ENCODE measurements at places on chromosomes 11 and 22.

DNA sequence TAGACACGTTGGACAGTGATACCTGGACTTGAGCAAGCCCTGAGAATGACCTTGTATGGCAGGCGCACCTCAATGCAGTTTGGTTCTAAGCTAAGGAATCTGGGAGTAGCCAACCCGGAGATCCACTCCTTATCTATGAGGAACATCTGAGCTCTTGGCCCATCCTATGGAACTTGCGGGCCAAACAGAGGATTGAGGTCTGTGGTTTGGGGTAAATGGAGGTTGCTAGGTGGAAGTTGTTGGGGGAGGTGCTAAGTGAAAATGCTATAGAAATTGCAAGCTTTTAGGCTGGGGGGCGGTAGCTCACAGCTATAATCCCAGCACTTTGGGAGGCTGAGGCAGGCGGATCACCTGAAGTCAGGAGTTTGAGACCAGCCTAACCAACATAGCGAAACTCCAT is 8.9 kb downstream of the GDPD5 start:
- no peak for DNase-seq

DNA sequence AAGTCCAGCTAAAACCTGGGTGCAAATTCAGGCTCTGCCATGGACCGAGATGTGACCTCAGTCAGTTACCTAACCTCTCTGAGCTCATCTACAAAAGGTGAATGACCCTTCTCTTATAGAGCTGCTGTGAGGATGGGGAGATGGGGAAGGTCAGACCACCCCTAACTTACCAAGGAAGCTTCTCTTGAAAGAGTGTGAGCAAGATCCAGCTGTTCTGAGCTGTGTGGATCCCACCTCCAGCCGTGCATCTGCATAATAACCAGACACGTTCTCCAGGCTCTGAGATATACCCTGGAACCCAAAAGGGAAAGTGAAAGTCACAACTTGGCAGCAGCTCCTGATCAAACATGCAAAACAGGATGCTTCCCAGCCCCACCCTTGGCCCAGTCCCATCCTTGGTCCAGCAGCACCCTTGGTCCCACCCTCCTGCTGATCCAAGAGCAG is at the start of gene APOL3:
TSS of gene APOL3 (minus strand) at position 257 of the 444 bp plus-strand sequence. CDS start 11,700 bp downstream, outside the sequence.
- DNase-seq, result peak; percentile 71

DNA sequence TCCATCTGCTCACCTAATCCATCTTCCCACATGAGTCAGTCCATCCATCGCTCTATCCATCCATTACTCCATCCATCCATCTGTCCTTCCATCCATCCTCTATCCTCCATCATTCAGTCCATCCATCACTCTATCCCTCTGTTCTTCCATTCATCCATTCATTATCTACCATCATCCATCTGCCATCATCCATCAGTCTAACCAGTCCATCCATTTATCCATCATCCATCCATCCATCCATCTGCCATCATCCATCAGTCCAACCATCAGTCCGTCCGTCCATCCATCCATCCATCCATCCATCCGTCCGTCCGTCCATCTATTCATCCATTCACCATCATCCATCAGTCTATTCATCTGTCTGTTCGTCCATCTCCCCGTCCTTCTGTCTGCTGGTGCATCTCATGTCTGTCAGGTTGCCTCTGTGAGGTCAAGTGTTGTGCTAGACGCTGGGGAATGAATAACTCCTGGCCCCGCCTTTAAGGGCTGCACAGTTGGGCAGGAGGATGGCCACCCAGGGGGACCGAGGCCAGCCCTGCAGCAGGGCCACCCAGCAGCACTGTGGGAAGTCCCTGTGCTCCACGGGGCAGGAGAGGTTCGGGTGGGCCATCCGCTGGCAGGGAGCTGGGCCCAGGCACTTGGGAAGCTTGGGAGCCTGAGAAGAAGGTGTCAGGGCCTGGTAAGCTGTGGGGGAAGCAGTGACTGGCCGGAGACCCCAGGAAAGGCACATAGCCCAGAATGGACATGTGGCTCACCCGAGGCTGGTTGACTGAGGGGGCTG is 137.1 kb downstream of the CTTN start:
- DNase-seq, result no peak

- peak; percentile 91 for DNase-seq
These were observed 1.9 kb upstream of the PEX26 start for GRCh38 chr22:18075720-18076497.

DNA sequence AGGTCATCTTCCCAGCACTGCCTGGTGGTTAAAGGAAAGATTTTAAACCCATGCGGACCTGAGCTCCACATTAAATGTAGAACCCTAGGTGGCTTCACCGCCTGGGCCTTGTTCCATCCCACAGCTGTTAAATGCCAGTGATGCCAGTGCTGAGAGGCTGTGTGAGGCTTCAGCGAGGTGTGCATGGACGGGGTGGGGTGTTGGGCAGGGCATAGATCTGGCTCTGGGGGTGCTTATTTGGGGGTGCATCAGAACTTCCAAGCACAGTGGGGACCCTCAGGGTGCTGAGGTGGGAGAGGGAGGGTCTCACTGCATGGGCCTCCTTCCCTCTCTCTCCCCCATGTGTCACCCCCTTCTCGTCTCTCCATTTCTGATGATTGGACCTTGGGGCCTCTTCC is 90.1 kb upstream of the B3GAT1 start:
- no peak for DNase-seq

GRCh38 chr11:5618807-5619206 is 6.0 kb upstream of the TRIM34 start:
- peak; percentile 74 for DNase-seq

- no peak for DNase-seq
These were observed 56.2 kb downstream of the MICAL3 start for GRCh38 chr22:17968126-17968525.

- peak; percentile 3 for DNase-seq
These were observed 50.4 kb downstream of the TCP11L1 start for GRCh38 chr11:33089776-33090175.

- peak; percentile 97 for DNase-seq
These were observed 14.5 kb upstream of the P4HA3 start for GRCh38 chr11:74325649-74326645.

DNA sequence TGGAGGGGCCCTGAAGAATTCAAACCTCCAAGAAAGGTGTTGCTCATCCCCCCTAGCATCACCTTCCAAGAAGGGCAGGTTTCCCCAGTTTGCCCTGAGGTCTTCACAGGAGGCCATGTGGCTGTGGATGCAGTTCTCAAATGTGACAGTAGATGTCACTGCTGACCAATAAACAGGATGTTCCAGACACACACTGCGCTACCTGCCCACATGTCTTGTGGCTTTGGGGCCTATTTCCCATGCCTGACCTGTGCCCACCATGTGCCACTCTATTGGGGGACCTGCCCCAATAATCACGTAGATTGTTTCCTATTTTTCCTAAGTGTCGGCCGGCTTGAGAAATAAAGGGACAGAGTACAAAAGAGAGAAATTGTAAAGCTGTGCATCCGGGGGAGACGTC is 4.5 kb downstream of the GSTT2 start:
- DNase-seq, result no peak

DNA sequence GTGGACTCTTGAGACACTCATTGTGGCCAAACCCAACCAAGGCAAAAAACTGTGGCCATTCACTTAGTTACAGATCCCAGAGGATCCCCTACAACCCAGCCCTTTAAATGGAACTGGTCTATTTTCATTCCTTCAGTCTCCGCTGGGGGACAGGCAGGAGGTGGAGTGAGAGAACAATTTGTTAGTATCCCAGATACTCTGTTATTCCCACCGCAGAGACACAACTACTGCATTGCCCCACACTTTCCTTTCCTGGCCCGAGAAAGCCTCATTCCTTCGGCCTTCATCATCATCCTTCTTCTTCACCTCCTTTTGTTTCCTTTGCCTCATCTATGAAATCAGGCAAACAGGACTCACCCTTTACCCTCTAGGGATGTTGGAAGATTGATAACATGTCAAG is 191.1 kb downstream of the NTM start:
- peak; percentile 13 for DNase-seq

DNA sequence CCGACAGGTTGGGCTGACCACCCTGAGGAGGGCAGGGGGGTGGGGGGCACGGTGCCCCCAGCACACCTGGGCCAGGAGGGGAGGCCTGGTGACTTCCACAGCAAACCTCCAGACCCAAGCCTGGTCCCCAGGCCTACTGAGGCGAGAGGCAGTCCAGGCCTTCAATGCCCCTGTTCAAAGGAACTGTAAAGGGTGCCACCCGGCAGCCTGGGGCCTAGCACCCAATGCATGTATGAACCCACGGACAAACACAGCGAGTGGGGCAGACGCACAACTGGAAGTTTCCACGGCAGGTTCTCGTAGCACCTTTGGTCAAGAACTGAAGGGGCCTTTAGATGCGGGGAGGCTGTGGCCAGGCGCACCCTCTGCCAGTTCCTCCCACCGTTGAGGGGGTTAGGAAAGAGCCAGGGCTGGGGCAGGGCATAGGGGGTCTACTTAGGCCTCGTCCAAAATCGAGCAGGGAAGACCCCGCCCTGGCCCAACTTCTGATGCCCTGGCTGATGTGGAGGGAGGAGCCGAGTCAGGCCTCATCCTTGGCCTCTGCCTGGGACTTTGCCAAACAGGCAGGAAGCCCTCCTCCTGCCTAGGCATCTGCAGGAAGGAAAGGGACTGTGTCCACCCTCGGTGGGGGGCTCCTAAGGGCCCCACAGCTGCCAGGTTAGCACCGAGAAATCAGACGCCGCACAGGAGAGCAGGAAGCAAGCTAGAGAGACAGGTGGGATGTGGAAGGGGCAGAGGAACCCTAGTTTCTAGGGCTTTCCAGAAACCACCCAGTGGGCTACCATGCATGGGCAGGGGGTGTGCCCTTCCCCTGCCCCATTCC is 6.6 kb downstream of the CBX6 start:
- DNase-seq, result no peak

DNA sequence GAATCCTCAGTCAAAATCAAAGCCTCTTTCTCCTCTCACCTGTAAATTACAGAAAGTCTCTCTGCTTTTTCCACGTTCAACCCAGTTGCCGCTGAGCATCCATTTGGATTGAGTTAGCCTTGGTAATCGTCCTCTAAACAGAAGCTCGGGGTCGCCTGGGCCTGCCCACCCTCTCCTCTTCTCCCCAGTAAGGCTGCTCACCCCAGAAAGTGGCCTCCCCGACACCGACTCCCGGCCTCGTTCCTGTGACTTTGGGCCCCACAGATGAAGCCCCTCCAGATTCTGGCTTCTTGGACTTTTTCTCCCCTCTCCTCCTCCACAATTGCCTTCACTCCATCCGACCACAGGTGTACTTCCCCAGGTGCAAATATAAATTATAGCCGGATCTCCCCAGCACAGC is 1500.0 kb downstream of the BRD1 start:
- DNase-seq, result no peak

DNA sequence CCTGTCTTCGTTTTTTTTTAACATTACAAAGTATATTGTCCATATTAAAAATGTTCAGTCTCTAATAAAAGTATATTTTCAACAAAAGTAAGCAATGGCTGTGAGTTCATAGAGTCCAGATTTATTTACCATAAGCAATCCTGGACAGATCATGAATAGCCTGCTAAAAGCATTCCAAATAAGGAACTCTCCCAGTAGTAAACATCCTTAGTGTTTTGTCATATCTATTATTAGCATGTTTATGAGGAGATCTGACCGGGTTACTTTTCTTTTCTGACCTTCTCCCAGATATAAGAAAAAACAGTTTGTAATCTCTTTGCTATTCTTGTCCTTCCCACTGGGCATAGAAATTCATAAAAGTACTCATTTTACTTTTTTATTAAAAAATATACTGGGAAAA is 403.9 kb upstream of the ANO3 start:
- DNase-seq, result no peak

- DNase-seq, result peak; percentile 25
These were observed 8.6 kb downstream of the HSCB start for GRCh38 chr22:28750471-28750881.

GRCh38 chr11:38553148-38553547 is 1955.1 kb upstream of the RAG2 start:
- DNase-seq, result no peak

GRCh38 chr11:2675540-2675939 is 24.3 kb downstream of the KCNQ1OT1 start:
- DNase-seq, result no peak

GRCh38 chr11:103927535-103927934 is 108.9 kb upstream of the DDI1 start:
- peak; percentile 58 for DNase-seq

GRCh38 chr11:120805960-120806555 is 217.8 kb upstream of the TBCEL start:
- no peak for DNase-seq

- no peak for DNase-seq
These were observed 481.8 kb upstream of the TENM4 start for GRCh38 chr11:79922641-79923040.

DNA sequence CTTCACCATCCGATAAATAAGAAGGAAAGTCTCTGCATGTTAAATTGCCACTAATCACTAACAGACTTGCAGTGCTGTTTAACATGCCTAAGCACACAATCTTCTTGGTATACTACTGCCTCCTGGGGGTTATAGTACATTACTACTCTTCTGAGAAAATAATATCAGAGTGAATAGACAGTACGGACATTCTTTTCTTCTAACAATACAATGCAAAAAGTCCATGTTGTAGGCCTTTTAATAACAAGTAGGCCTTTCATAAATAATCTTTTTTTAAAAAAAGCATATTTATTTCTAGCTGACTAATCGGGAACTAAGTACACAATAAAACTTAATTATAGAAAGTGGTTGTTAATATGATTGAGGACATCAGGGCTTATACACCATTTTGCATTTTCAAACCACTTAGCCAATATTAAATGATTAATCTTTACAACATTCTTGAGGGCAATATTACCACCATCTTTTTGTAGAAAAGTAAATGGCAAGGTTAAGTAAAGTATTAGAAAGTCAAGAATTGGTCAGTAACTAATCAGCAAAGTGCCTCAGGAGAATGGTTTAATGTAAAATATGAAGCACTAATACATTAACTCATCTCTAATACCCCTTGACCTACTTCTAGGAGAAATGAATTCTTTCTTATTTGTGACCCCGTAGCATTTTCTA is 84.7 kb downstream of the TTC28 start:
- peak; percentile 81 for DNase-seq

GRCh38 chr11:5204787-5205186 is 4.3 kb upstream of the OR51V1 start:
- peak; percentile 76 for DNase-seq

DNA sequence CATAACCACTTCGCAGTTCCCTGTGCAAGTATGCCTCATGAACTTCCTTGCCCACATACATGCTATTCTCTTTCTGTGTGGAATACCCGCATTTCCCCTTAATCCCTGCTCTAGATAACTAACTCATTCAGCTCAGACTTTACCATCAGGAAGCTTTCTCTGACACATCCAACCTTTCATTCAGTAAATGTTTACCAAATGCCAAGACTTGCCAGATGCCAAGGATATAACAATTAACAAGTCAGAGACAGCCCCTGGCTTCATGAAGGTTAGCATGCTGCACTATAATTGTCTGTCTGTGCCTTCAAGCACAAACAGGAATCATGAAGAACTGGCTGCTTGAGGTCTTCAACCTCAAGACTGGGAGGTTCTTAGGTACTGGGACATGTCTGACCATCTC is 71.2 kb upstream of the GDPD4 start:
- DNase-seq, result no peak

DNA sequence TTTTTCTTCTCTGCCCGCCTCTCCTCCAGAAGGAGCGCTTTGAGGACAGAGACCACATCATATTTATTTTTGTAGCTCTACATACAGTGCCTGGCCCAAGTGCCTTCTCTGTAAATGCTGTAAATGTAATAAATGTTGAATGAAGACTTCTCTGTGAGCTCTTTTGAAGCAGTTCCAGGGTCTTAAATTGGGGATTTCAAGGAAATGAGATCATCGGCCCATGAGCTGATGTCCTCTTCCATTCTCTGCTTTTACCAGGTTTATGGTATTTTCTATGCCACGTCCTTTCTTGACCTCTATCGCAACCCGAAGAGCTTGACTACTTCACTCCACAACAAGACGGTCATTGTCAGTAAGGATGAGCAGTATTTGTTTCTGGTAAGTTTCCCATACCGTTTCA is 165.7 kb upstream of the SORL1-AS1 start:
- no peak for DNase-seq
